GM04503 (cell line): ENCODE measurements at places on chromosomes 6 and 20.
A peak's percentile ranks its signal among the peaks of the same experiment; 100 is the strongest.

- no peak for DNase-seq
These were observed 111.9 kb downstream of the TRIM27 start for GRCh38 chr6:28811873-28812272.

DNA sequence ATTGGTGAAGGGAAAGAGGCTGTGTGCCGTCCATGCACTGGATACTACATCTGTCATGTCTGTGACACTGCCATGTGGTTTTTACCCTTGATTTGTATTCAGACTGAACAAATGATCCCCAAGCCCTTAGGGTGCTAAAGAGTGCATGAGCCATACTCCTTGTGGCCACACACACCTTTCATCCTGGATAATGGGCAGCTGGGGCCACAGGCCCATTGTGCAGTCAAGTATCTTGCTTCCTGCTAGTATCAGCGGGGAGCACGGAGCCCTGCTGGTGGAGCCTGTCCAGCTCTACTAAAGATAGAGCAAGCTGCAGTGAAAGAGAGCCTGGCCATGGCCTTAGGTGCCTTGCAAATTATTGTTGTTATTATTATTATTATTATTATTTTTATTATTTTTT lies 75.1 kb downstream of the SLX4IP start:
- no peak for DNase-seq

DNA sequence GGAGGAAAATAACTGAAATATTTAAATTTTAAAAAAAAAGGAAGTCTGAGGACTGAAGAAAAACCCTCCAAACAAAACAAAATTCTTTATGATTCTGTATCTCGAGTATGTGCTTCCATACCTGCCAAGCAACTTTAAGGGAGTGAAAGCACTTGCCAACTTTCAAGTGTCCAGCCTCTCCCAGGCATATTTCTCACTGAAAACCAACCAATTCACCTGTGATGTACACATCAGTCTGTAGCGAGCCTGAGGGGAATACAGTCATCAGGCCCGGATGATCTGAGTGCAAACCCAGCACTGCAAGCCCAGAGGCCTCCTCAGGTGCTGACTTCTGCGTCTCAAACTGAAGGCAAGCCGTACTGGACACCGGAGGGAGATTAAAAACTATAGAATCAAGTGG lies 164.8 kb upstream of the NT5E start:
- DNase-seq = no peak

GRCh38 chr20:61355585-61355984 lies 103.5 kb downstream of the CDH4 start:
- DNase-seq = no peak

DNA sequence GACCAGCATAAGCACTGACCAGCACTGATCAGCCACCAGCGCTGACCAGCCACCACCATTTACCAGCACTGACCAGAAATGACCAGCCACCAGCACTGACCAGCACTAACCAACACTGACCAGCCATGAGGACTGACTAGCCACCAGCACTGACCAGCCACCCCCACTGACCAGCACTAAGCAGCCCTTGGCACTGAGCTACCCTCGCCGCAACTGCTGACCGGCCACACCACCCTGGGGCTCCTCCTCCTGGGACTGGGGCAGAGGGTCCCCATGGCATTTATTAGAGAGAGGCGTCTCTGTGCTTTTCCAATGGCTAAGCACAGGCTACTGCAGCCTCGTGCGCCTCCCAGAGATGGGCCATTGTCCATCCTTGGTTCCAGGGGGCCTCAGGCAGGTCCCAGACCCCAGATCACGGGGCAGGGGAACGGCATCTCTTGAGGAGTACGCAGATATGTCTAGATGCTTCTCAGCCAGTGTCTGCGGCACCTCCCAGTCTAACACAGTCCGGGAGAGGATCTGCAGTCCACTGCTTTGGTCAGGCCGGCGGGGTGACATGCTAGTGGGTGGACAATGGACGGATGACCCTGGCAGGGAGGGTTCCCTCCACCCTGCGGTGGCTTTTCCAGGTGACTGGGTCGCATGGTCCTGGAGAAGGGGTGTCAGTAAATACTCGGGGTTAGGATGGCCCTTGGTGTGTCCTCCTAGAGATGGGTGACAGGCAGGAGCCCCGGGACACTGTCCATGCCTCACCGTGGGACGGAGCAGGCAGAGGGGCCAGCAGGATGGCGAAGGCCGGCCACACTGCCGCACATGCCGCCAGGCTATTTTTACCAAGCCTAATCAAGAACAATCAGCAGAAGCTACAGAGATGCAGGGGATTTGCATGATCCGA lies 168.0 kb downstream of the TAF4 start:
- no peak for DNase-seq

DNA sequence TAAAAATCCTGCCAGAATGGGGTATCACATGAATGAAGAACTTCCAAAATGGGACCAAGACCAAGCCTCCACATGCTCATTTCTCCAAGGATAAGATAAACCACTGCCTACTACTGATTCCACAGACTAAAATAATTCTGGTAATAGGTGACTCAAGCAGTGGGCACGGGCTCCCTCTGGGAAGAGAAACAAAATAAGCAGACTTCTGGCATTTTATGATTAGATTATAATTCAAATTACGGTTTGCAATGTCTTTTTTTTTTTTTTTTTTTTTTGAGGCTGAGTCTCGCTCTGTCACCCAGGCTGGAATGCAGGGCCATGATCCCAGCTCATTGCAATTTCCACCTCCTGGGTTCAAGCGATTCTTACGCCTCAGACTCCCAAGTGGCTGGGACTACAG lies 16.0 kb downstream of the UQCC1 start:
- DNase-seq = peak; percentile 76

DNA sequence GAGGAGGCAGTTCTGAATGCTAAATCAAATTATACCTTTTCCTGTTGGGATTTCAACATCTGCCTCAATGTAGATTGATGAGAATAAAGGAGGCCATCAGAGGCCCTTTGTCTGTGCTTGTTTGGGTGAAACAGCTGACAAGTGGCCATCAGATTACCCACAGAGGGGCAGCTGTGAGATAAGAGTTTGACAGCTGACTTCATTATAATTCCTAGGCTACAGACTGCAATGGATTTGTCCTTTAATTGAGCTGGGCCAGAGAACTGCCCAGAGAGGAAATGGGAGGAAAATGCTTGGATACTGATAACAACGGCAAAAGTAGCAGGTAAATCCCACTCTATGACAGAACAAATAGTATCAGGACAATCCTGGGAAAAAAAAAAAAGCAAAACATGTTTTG lies 649.4 kb downstream of the HDGFL1 start:
- no peak for DNase-seq

DNA sequence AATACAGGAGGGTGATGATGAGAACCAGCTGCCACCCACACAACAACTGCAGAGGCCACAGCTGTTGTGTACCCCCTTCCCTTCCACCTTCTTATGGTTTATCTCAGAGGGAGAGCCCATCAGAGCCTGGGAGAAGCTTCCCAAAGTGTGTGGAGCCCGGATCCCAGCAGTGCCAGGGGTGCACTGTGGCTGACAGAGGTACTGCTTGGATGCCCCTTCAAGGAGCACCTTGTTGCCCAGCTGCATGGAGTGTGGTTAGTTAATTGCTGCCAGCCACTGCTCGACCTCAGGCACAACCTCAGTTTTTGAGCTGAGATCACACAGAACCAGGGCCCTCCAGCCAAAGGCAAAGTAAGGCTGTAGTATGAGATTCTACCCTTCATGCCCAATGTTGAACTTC lies 13.0 kb downstream of the PI3 start:
- DNase-seq = no peak

GRCh38 chr6:107712665-107713551 lies 111.2 kb downstream of the SCML4 start:
- DNase-seq = no peak

GRCh38 chr6:13462458-13463327 lies 24.7 kb downstream of the GFOD1 start:
- DNase-seq = no peak

DNA sequence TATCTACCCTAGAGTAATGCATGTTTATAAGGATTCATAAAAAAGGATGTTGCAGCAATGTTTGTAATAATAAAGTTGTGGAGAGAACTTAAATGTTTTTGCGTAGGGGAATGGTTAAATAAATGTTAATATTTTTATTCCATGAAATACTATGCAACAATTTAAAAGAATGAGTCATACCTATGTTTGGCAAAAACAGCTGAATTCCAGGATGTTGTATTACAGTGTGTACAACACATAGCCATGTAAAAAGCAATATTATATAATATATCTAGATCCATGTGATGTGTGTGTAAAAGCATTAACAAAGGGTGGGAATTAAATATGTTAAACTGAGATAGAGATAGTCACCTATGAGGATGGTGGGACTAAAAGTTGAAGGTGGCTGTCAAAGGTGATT lies 21.1 kb upstream of the PKIB start:
- no peak for DNase-seq

DNA sequence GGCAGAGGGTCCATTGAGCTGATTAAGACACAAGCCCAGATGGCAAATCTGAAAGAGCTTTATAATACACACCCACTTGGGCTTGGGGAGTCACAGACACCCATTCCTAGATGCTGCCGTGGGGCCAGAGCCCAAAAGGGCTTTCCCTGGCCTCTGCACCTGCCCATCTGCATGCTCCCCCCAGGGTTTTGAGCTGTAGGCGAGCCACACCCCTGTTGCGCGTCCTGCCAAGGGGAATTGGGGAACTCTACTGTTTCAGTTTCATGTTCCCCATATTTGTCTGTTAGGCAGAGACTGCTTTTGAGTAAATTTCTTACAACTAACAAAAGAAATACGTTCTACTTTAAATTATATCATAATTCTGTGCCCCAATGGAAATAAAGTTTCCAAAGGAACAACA lies 52.9 kb upstream of the FNDC1 start:
- DNase-seq = no peak

DNA sequence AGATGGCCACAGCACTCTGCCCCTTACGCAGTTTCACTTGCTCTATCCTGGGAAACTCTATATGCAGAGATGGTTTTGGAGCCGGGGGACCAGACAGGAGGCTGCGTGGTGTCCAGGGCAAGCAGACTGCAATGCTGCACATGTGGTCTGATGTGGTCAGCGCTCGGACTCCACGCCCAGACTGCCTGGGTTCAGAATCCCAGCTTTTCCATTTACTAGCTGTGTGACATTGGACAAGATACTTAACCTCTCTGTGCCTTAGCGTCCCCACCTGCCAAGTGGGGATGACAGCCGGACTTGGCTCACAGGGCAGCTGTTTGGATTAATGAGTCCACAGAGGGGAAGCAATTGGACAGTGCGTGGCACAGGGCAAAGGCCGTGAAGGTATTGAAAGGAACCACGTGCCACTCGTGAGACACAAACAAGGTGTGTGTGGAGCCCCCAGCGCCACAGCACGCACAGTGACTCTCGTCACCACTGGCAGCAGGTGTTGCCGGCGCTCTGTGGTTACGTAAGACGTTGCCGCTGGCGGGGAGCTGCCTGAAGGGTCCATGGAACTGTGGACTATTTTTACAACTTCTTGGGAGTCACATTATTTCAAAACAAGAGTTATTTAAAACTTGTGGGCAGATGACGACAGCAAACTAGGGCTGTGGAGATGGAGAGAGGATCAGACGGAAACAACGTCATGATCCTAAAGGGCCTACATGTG lies 201.4 kb downstream of the PREX1 start:
- no peak for DNase-seq

DNA sequence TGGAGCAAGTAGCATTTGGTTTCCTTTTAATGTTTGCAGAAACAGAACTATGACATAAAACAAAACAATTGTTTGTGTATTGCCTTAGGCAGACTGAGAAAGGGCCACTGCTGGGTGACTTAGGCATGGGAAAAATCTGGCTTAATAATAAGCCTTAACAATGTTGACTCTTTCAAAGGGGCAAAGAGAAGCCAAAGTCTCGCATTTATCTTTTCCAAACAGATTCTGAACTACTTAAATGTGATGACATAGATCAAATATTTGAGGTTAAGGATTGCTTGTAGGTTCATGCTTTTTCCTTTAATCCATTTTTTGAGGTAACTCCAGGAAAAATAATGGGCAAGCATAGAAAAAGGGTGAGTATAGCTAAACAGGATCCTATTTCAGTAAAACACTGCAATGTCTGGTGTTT lies 39.6 kb downstream of the ADAT2 start:
- peak; percentile 80 for DNase-seq

DNA sequence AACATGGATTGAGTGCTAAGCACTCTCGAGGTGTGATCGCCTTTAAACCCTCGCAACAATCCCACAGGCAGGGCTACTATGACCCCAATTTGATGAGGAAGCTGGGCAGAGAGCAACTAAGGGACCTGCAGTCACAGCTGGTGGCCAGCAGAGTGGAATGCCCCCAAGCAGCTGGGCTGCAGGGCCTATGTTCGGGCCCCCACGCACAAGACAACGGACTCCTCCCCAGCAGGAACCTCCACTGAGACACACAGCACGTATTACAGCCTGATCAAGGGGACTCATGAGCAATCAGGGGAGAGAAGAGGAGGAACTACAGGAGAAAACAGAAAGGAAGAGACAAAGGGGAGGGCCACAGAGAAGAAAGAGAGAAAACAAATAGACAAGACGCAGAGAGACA lies 21.7 kb downstream of the CST7 start:
- DNase-seq = no peak

DNA sequence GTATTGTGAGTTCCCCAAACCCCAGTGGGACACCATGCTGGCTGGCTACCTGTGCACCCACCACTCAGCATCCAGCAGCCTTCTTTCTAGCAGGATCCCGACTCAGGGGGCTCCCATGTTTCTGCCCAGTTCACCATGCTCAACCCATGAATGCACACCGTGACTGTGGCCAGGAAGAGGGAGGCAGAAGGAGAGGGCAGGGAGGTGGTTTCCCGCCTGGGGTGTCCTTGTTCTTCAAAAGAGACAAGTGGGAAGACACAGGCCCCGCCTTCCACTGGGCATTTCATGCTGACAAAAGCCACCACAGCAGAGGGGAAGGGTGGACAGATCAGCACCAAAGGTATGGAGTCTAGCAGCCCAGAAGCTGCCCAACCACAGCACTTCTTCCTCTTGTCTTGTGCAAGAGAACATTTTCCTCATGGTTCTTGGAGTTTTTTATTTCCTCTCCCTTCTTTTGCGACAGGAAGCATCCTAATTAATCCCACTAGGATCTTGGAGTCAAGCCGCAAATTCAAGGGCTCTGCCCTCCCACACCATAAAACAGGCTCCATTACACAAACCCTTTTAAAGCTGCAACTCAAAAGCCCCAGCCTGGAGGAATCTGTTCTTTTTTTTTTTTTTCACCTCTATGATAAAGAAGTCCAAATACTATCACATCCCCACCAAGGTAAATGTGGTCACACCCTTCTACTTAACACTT lies 13.5 kb upstream of the ANKRD60 start:
- no peak for DNase-seq

DNA sequence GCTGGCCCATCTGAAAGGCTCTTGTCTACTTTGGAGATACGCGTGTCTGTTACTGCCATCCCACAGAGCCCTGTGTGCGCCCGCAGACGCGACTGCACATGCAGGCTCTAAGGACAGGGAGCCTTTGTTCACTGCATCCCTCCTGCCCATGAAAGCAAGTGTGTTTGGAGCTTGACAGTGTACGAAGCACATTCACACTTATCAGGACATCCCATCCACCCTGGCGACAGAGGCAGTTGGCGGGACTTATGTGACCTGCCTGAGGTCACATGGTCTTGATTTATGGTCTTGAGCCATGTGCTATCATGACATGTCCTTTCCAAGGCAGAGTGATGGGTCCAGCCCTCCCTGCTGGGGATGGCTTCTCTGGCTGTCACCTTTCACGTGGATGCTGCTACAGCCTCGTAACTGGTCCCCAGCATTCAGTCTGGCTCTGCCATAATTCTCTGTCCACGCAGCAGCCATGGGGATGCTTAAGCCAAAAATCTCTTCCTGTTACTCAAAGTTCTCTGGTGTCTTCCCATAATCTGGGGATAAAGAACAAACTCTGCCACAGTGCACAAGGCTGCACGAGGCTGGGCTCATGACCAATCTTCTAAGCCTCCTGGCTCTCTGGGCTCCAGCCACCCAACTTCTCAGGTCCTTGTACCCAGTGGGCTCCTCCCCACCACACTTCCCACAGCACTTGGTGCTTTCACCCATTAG lies 36.3 kb upstream of the FAM83D start:
- DNase-seq = no peak
